Endodermal cell (in vitro differentiated cells): ENCODE measurements at places on chromosomes 5 and 9. TPM values are rescaled to one million over a fixed set of nuclear protein-coding genes. Genes with fewer than 3 reads are reported as not detected.

Gene GPX8
- total RNA-seq = 43.0 and 47.9 TPM in 2 replicates

Gene CRB2
- total RNA-seq = 0.61 to 1.4 TPM (median 0.75 TPM) in 3 replicates

DNA sequence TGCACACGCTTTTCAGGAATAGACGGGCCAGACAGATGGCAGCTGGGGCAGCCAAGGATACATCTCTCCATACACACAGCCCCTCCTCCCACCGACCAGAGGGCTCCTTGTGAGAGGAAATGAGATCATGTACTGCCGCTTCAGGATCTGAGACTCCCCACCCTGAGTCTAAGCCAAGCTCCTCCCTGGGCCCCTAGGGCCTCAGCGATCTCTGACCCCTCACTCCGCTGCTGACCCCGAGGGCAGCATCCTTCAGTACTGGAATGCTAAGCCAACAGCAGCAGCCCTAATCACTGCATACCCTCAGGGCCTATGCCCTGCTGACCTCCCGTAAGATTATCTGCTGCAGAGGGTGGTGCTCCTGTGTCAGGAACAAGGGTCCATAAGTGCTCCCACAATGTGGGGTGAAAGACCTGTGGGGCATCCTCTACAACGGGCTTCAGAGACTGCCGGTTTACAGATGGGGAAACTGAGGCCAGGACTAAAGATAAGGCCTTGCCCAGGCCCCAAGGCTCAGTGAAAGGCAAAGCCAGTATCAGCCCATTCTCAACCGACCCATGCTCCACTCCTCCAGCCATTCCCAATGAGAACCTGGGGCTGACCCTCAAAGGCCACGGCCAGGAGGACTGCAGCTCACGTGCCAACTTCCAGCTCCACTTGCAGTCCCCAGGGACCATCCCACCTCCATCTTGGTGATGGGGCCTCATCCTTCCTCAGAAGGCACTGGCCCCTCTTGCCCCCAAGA, 37.5 kb downstream of the BICD2 start:
- no peak for DNase-seq
- no peaks in the 10 kb centered on the region for H3K27me3 ChIP-seq
- no peak overlapping the region for H3K4me3 ChIP-seq
- peaks cover 31% of the 10 kb centered on the region for H3K36me3 ChIP-seq
- H3K4me1 ChIP-seq = peaks cover 4% of the 10 kb centered on the region
- H3K27ac ChIP-seq = no peak overlapping the region

- H3K4me3 ChIP-seq = no peak overlapping the region
- H3K4me1 ChIP-seq = no peaks in the 10 kb centered on the region
- no peak overlapping the region for H3K27ac ChIP-seq
- peak; percentile 22 for DNase-seq
- no peaks in the 10 kb centered on the region for H3K36me3 ChIP-seq
- H3K27me3 ChIP-seq = peaks cover 69% of the 10 kb centered on the region
Measured at GRCh38 chr5:136195971-136196820, 3.2 kb upstream of the SMIM32 start.

DNA sequence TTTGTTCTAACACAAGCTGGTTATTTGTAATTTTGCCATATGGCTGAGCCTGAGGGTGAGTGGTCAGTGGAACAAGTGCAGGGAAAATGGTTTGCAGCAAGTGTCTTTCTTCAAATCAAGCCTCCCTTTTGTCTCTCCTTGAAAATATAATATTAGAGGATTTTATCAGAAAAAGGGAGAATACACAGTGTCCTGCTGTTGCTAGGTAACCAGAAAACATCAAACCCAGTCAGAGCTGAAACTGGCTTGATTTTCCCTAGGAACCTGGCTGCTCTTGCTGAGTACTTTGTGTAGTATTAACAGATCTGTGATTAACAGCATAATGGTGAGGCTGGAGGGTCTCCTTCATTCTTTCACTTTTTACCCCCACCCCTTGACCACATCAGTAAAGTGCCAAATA, 314.0 kb downstream of the ARHGEF28 start:
- no peaks in the 10 kb centered on the region for H3K36me3 ChIP-seq
- H3K4me3 ChIP-seq = no peak overlapping the region
- no peaks in the 10 kb centered on the region for H3K4me1 ChIP-seq
- no peak for DNase-seq

- H3K27ac ChIP-seq = no peak overlapping the region
- DNase-seq = no peak
Measured at GRCh38 chr5:143056339-143056704, 286.1 kb downstream of the ARHGAP26 start.

- H3K4me3 ChIP-seq = no peak overlapping the region
- H3K27ac ChIP-seq = no peak overlapping the region
- H3K4me1 ChIP-seq = no peaks in the 10 kb centered on the region
- no peaks in the 10 kb centered on the region for H3K27me3 ChIP-seq
Measured at GRCh38 chr9:70079417-70080037, 35.9 kb downstream of the MAMDC2 start.

DNA sequence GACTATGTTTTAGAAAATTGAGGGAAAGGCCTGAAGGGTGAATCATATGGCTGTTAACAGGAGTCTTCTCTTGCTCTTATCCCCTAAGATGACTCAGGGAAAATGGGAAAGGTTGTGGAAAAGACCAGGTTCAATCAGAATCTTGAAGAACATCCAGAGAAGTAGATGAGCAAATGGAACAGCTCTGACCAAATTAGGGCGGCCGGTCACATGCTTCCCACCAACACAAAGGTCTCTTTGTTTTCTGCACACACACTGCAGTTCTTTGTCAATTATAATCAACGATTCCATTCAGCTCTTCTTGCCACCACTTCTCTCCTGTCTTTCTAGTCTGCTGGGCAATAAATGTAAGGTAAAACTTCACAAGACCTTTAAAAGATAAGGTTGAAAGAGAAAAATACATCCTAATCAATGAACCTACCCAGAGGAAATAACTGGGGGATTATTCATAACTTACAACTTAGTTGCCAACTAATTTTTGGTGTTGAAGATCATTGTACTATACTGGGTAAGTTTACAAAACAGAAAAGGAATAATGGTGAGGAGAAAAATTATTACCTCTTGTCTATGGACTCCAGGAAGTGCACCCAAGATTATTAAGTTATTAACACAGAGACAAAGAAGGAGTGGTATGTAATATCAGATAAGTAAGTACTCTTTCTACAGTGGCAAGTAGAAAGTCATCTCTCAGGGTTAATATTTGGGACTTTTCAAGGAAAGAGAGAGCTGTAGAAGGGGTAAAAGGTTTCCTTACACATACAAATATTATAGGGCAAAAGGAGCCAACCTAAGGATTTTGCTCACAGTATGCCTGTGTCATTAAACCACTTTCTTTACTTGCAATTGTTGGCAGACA, 441.9 kb upstream of the PIK3R1 start:
- H3K4me3 ChIP-seq = no peak overlapping the region
- H3K27me3 ChIP-seq = no peaks in the 10 kb centered on the region
- no peaks in the 10 kb centered on the region for H3K36me3 ChIP-seq
- H3K4me1 ChIP-seq = no peaks in the 10 kb centered on the region
- H3K27ac ChIP-seq = peak overlapping the region; percentile 60
- DNase-seq = no peak

DNA sequence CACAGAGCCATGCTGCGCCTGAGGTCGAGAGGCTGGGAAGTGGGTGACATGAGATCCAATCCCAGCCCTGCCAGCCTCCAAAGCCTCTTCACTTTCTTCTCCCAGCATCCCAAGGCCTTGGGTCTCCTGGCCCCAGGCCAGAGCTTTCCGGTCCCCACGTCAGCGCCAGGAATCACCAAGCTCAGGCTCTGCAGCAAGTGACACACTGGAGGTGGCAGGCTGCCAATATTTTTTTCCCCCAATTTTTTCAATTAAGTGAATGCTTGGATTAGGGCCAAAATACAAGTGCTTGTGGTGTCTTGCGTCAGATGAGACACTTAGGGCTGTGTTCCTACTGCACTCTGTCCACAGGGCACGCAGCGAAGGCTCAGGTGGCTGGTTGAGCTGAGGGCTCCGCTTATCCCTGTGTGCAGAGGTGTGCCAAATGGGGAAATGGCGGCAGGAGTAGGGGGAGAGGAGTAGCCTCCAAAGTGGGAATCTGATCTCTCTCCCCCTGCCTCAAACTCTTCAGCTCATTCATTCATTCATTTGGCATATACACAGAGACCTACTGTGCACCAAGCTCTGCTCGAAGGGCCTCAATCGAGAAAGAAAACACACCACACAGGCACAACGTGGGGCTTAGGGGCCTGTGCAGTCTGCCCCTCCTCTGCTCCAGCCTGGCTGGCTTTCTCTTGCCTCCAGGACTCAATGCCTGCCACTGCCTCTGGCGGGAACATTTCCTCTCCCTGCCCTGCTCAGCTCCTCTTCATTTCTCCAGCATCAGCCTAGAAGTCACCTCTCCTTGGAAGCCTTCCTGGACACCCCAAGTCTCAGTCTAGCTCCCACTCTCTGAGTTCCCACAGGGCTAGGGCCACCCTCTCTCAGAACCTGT, 16.6 kb downstream of the SH3PXD2B start:
- H3K4me3 ChIP-seq = no peak overlapping the region
- H3K27me3 ChIP-seq = no peaks in the 10 kb centered on the region
- H3K4me1 ChIP-seq = peaks cover 9% of the 10 kb centered on the region
- peaks cover 27% of the 10 kb centered on the region for H3K36me3 ChIP-seq
- peak overlapping the region; percentile 66 for H3K27ac ChIP-seq

- H3K4me3 ChIP-seq = no peak overlapping the region
Measured at GRCh38 chr5:54769072-54769471, 216.3 kb downstream of the ESM1 start.

DNA sequence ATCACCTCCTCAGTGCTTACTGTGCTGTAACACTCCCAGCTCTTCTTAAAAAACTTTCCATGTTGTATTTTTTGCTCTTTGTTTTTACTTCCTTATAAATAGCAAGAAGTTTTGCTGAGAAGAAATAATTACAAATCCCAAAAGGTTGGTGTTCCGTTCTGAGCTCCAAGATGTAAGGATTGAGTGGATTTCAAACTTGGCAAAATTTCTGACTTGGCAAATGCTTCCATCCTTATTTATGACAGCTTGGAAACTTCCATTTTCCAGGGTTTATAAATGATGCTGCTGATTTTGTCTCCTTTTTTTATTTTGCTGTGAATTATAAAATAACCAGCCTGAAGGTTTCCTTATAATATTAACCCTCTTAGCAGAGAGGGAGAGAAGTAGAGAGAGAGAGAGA, 151.9 kb downstream of the NTRK2 start:
- no peak for DNase-seq
- H3K36me3 ChIP-seq = no peaks in the 10 kb centered on the region
- H3K4me1 ChIP-seq = no peaks in the 10 kb centered on the region
- no peak overlapping the region for H3K4me3 ChIP-seq
- H3K27ac ChIP-seq = no peak overlapping the region

GRCh38 chr5:1889321-1890065, 6.8 kb upstream of the IRX4 start:
- no peaks in the 10 kb centered on the region for H3K36me3 ChIP-seq
- no peak overlapping the region for H3K4me3 ChIP-seq
- H3K4me1 ChIP-seq = no peaks in the 10 kb centered on the region

DNA sequence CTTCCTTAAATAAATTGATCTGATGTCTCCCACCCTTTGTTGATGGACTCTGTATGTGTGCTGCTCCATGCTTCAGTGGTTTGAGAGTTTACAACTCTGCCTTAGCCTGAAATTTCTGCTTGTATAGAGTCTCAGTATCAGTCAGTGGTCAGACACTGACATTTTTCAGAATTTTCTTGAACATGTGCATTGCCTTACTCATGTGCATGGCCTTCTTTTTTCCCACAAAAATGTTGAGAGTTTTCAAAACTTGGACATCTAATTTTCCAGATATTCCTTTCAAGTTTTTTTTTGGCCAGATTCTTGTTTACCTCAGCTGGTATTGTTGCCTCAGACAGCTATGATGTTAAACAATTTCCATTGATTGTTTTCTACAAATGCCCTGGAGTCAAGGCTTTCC, 427.1 kb upstream of the CHD1 start:
- H3K27ac ChIP-seq = no peak overlapping the region
- H3K36me3 ChIP-seq = no peaks in the 10 kb centered on the region
- DNase-seq = no peak
- no peaks in the 10 kb centered on the region for H3K4me1 ChIP-seq
- H3K4me3 ChIP-seq = no peak overlapping the region

DNA sequence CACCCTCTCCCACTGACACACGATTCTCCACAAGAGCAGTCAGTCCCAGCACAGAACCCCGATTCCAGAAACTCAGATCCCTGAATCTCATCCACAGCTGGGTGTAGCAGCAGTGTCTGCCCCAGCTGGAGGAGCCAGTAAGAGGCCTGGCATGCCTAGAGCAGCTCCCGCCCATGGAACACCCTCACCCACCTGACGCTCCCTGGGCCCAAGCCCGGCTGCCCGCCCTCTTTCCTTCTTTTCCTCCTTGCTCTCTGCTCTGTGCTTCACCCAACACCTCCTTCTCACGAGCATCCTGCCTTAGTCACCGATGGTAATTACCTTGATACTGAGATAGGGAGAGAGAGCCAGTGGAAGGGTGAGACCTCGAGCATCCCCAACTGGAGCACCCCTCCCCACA, 8.7 kb downstream of the PCDH1 start:
- H3K36me3 ChIP-seq = peaks cover 48% of the 10 kb centered on the region
- DNase-seq = peak; percentile 43
- peaks cover 24% of the 10 kb centered on the region for H3K4me1 ChIP-seq
- no peaks in the 10 kb centered on the region for H3K27me3 ChIP-seq
- H3K27ac ChIP-seq = no peak overlapping the region

DNA sequence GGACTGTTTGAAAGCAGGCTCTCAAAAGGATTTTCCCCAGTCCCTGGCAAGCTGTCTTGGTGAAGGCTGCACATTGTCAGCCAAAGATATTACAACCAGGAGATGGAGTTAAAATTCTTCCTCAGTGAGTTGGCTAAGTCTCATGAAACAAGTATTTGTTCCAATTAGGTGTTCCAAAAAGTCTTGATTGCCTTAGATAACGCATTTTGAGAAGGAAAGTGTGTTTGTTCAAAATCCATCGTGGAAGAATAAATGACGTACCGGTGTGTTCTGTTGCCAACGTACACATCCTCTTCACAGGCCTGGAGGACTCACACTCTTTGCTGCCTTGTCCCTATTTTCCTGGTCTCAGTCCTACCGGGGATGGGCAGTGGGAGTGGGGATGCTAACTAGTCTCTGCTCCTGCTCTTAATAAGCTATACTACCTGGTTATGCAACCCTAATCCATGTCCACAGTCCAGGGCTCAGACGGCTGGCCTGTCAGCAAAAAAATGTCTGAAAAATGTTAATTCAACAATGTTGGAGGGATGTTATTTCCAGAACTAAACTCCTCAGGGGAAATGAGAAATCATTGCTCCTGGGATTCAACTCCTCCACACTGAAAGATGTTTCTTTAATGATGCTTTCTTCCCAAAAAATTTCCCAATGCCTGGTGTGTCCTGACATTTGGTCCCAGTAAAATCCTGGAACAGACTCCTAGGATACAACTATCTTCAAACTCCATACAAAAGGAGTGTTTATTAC, 175.3 kb upstream of the KLF9 start:
- H3K27me3 ChIP-seq = no peaks in the 10 kb centered on the region
- H3K4me1 ChIP-seq = peaks cover 6% of the 10 kb centered on the region
- no peak for DNase-seq
- H3K36me3 ChIP-seq = no peaks in the 10 kb centered on the region
